Fibroblast of villous mesenchyme (primary cell): ENCODE measurements at places on chromosomes 2 and 18.

GRCh38 chr18:12990641-12990966, 558 bp upstream of the CEP192 start:
- no peak for DNase-seq

GRCh38 chr18:56314396-56314795, 324.0 kb downstream of the TXNL1 start:
- DNase-seq = no peak

- no peak for DNase-seq
Measured at GRCh38 chr2:95039978-95040377, 14.5 kb downstream of the MAL start.

GRCh38 chr18:12656605-12656937, 1.3 kb downstream of the SPIRE1 start:
- peak; percentile 65 for DNase-seq

DNA sequence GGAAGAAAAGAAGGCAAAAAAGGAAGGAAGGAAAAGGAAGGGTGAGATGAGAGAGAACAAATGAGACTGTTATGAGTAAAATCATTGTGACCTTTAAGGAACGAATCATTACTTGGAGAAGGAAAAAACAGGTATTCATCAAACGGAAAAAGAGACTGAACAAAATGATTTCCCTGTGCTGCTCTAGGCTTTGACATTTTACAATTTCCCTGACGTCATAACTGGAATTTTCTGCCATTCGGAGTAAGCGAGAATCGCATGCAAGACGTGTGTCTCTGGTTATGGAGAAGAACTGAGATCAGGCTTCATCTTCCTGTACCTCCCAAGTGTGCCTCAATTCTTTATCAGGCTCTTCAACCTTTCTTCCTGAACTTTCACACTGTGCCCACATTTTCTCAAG, 534.7 kb upstream of the KLHL29 start:
- no peak for DNase-seq
